Stimulated activated CD8-positive, alpha-beta memory T cell treated with anti-CD3 and anti-CD28 coated beads, Interleukin-7, amount 100 ng/mL, for 48 hours (primary cell): ENCODE measurements at places on chromosomes 5 and 9.

DNA sequence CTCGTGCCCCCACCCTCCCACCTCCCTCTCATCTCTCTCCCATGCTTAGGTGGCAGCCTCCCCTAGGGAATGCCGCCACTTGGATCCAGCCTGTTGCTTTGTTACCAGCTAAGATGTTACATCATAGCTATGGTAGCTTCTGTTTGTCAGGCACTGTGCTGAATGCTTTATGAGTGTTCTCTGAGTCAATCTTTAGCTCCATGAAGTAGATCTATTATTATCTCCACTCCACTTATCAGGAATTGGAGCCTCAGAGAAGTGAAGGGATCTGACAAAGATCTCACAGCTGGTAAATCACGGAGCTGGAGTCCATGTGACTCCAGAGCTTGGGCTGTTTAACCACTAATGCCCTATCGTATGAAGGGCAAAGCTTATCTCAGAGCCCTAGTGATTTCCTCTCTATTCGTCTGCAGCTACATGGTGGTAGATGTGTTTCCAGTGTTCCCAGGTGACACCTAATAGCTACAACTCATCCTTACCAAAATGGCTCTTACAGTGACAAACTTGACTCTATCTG lies 54.1 kb downstream of the GARNL3 start:
- no peak for DNase-seq

DNA sequence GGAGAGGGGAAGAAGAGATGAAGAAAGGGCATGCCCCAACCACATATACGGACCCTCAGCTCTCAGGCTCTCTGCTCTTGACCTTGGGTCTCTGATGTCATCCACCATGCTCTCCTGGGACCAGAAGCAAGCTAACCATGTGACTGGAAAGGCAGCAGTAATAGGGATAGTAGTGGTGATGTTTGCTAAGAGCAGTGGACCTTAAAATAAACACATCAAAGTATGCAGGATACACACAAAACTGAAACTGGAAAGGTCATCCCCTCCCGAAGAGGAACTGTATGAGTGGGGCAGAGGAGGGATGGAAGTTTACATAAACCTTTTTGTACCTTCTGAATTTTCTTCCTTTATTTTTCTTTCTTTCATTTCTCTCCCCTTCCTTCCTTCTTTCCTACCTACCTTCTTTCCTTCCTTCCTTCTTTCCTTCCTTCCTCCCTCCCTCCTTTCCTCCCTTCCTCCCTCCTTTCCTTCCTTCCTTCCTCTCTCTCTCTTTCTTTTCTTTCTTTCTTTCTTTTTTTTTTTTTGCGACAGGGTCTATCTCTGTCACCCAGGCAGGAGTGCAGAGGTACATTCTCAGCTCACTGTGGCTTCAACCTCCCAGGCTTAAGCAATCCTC lies 8.1 kb upstream of the PTPN3 start:
- DNase-seq, result no peak

DNA sequence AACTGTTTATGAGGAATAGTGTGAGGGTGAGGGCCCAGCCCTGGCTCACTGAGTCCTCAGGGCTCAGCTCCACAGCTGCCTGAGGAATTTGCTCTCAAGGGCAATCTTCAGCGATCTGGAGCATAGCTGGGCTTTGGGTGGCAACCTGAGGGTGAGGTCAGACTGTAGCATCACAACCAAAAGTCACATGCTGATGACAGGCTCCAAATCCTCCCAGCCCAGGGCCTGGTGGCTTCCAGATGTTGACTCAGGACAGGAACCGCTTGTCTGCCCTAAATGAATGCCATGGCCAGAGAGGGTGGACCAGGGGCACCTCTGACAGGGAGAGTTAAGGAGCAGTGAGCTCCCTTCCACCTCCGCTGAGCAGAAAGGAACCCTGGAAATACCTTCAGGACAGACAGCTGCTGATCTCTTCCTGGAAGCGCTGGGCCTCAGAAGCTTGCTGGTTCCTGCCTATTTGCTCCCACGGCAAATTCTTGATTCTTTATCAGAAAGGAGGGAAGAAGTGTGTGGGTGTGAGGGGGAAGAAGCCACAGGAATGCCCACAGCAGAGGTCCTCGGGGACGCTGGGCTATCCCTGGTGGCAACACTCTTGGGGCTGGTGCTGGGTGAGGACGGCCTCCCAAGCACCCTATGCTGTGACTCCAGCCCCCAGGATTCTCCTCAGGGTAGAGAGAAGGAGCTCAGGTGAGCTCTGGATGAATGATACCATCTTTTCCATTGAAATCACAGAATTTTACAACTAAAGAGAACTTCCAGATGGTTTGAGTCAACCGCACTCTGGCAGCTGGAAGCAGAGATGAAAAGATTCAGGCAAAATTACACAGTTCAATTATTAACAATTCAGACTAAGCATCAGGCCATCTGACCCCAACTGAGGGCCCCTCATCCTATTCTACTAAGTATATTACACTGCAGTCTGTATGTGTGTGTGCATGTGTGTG lies 13.8 kb upstream of the CTSL start:
- no peak for DNase-seq

- no peak for DNase-seq
Observed at GRCh38 chr9:74610523-74611061, 113.5 kb downstream of the RORB start.

GRCh38 chr5:81156732-81157131 lies 76.4 kb upstream of the CKMT2 start:
- DNase-seq, result no peak
